ENCODE measurements at places on chromosomes 7 and 10.

- DNase-seq: no peak
Observed at GRCh38 chr10:131710142-131710861, 190.5 kb upstream of the PPP2R2D start.

DNA sequence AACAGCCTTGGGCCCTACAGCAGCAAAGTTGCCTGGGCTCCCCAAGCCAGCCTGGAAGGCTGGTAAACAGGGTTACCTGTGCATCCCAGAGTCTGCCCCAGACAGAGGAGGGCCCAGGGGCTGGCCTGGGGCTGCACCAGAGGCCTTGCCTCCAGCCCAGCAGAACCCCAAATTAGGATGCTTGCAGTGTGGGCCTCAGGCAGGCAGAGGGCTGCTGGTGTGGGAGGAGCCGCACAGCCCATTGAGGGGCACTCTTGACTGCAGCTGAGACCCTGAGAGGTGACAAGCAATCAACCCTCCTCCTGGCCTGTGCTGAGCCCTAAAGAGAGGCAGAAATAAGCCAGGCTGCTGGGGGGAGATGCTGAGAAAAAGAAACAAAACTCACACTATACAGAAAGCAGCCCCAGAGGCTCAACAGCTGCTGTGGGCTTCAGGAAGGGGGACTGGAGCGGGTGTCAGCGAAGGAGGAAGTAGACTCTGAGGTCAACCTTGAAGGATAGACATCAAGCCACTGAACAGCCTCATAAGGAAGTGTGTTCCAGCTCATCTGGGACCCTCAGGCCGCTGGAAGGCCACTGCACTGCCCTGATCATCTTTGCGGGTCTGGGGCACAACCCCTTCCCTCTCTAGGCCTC is 6.6 kb downstream of the AIFM2 start:
- DNase-seq: no peak

- DNase-seq: no peak
Observed at GRCh38 chr7:44087911-44088838, 5.8 kb upstream of the POLM start.

- DNase-seq: no peak
Observed at GRCh38 chr7:4202154-4202736, 479.9 kb upstream of the FOXK1 start.

GRCh38 chr10:93568105-93568390 is 1.6 kb downstream of the FFAR4 start:
- peak; percentile 73 for DNase-seq

DNA sequence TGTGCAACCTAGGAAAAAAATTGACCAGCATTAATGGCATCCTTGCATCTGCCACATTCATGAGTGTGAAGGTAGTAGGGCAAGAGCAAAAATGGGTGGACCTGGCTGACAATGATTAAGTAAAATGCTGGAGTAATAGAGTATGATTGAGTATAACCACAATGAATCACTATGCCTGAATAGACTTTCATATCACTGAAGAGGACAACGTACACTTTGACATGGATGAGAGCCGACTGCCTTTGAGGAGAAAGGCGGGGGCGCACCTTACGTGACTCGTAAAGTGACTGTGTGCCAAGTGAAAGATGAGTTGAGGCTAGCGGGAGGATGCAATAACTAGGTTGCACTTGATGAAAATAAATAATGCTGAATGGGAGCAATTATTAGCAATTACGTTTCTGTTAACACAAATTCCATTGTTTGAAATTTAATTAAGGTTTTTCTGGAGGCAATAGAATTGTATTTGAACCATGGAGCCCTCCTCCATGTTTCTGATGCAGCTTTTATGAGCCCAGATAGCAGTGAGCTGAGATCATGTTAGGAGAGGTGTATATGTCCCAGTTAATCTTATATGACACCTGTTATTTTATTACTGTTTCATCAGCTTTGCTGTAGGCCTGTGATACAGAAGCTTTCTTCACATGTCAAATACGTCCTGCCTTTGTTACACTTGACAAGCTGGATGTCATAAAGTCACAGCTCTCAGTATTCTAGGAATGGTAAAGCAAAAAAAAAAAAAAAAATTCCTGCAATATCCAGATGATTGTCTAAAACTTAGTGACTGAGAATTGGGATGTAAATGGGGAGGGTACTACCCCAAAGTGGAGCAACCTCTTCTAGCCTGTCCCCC is 596.5 kb downstream of the NXPH1 start:
- no peak for DNase-seq

- DNase-seq: no peak
Observed at GRCh38 chr10:101987136-101987535, 68.8 kb downstream of the ARMH3 start.

DNA sequence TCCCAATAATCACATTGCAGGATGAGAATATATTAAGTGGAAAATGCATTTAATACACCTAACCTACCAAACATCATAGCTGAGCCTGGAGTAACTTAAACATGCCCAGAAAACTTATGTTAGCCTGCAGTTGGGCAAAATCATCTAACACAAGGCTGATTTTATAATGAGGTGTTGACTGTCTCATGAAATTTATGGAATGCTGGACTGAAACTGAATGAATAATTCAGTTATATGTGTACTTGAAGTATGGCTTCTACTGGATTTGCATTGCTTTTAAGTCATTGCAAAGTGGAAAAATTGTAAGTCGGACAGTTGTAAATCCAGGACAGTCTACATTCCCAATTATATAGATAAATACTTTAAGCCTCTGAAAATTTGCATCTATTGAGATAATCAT is 5.4 kb downstream of the SFTPA1 start:
- no peak for DNase-seq

DNA sequence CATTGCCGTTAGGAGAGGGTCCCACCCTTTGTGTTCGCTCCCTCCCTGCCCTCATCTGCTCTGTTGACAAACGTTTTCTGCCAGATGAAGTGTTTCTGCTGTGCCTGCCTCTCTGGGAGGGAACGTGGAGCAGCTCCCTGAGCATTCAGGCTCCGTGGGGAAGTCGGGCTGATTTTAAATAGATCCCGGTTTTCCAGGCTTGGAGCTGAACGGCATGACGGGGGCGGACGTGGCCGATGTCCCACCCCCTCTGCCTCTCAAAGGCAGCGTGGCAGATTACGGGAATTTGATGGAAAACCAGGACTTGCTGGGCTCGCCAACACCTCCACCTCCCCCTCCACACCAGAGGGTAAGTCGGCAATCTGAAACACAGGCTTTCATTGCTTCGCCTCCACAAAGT is 101.9 kb upstream of the NPS start:
- DNase-seq: no peak

DNA sequence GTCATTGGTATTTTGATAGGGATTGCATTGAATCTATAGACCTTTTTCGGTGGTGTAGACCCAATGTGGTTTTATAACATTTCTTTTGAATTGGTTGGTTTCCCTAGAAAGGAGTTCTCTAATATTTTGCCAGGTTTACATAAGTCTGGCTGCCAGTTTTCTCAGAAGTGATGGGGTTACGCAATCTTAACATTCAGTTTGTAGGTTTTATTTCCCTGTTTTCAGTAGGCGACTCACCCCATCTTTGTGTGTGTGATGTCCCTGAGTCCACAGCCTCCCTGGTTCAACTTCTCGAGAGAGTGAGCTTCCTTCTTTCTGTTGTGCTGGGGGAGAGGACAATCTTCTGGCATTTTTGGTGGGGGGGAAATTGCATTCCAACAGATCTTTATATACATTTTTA is 9.6 kb upstream of the KIF5B start:
- no peak for DNase-seq

DNA sequence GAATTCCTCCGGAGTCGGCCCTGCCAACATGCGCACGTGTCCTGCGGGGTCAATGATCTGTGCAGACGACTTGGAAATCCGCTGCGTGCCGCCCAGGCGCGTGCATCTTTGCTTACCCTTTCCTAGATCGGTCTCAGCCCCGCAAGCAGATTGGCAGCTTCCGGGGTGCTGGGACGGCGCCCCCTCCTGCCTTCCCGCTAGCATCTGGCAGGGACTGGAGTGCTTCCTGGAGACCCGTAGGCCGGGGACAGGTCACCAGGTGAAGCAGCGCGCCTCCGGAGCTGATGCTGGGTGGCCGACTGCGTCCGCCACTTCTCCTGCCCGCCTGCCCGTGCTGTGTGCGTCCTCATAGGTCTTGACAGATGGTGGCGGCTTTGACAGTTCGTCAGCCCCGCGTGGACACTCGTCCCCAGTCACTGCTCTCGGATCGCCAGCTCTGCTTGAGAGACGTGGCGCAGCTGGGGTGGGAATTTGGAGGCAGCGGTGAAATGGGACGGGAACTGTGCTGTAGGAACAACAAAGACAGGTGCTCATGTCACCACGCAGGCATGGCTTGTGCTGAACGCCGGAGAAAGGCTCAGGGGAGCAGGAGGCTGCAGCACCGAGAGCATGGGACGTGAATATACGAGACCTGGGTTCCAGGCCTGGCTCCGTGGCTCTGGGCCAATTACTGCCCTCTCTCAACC is 21.9 kb upstream of the KCNK18 start:
- DNase-seq: peak; percentile 77

GRCh38 chr10:129602938-129603535 is 136.0 kb downstream of the MGMT start:
- DNase-seq: no peak

GRCh38 chr10:70167246-70167645 is 3.1 kb downstream of the SAR1A start:
- DNase-seq: no peak

GRCh38 chr7:104826135-104826534 is 187.9 kb upstream of the KMT2E start:
- DNase-seq: no peak

- DNase-seq: no peak
Observed at GRCh38 chr7:77665161-77665560, 31.1 kb upstream of the RSBN1L start.

- DNase-seq: no peak
Observed at GRCh38 chr7:142513178-142513955, 235.9 kb upstream of the PRSS1 start.

DNA sequence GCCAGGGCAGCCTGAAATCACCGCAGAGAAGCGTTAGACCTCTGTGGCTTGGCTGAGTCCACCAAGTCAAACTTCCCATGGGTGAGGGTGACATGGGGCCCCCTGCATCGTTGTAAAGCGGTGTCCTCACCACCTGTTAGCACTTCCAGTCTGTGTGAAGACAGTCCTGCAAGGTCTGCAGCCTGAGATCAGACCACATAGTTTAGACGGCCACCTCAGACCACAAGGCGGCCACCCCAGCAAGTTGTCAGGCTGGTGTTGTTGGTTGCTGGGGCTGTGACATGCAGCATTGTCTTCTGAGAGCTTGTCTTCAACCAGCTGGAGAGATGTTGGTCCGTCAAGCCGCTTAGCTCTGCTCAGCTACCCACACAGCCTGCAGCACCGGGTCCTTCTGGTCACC is 44.1 kb upstream of the TARP start:
- no peak for DNase-seq

- no peak for DNase-seq
Observed at GRCh38 chr7:50676740-50677637, 105.7 kb downstream of the GRB10 start.
